ENCODE measurements at places on chromosomes 5 and 9.

- DNase-seq = peak; percentile 67
These were observed 94.6 kb downstream of the ZNF608 start for GRCh38 chr5:124651663-124652513.

DNA sequence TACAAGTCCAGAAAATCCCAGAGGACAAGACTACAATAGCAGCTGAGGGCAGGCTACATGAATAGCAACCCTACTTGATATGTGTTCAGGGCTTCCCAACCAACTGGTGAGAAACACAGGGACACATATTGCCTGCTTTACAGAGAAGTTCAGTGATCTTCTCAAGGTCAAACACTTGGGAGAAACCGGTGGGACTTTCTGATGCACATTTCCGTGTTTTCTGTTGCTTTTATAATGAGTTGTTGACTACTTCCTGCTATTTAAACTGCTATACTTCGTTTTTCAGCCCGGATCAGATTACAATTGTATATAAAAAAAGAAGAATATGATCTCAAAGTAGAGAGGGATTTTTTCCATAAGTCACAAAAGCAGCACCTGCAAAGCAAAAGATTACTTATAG is 175.1 kb downstream of the SNX18 start:
- no peak for DNase-seq

- no peak for DNase-seq
These were observed 114.1 kb downstream of the MLLT3 start for GRCh38 chr9:20508242-20508641.

GRCh38 chr9:72997387-72997995 is 44.6 kb upstream of the ALDH1A1 start:
- no peak for DNase-seq

DNA sequence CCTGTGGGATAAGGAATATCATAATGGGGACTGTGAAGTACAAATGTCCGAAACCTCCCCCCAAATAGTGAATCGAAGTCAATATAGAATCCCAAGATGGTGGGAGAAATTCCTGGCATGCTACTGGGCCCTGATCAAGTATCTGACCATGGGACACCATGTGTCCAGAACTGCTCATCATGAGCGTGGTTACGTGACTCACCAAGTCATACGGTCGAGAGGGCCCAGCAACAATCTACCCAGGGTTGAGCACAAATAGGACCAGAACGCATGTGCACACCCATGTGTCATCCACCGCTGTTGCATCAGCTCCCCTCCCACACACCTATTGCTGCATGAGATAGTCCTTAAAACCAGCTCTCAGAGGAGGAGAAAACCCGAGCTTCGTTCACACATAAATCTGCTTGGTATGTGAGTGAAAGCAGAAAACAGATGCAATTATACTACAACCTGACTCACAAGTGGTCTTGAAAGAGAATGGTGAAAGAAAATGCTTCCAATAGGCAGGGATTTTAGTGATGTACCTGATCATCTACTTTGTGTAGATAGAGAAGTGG is 353.2 kb downstream of the CWC27 start:
- no peak for DNase-seq

DNA sequence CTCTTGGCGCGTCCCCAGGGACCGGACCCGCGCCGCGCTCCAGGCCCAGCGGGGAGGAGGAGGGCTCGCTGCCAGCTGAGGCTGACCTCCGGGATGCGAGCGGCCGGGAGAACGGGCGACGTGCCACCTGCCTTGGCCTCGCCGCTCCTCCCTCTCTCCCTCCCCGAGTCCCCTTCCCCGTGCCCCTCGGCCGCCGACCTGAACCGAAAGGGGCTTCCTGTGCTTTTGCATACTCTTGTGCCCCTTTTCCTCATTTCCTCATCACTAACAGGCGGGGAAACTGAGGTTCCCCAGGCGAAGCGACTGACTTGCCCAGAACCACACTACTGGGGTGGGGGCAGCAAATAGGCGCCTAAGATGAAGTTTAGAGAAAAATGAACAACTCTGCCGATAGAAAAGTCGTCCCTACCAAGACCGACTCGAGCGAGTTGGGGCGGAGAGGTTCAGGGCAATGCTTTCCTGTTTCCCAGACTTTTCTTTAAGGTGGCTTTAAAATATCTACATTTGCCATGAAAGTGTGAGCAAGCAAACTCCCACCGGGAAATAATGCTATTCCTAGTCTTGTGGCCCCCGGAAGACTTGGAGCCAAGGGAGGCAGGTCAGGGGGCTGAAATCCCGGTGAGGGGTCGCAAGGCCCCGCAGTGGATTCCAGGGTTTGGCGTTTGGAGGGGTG is 580 bp upstream of the DUSP1 start:
- DNase-seq = peak; percentile 42

DNA sequence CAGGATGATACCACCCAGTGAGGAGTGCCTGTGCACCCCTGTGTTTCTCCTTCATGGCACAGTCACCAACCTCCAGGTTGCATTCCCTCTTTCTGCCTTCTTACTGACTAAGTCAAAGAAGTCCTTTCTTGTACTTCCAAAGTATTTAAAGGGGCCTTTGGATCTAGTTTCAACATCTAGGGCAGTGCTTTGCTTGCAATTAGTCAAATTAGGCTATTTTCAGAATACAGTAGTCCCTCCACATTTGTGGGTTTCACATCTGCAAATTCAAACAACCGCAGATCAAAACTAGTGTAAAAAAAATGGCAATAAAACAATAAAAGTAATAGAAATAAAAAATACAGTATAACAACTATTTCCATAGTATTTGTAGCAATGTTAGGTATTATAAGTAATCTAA is 333.9 kb upstream of the SEMA6A start:
- DNase-seq = no peak

- DNase-seq = peak; percentile 80
These were observed 157.2 kb upstream of the ISL1 start for GRCh38 chr5:51225789-51226742.

DNA sequence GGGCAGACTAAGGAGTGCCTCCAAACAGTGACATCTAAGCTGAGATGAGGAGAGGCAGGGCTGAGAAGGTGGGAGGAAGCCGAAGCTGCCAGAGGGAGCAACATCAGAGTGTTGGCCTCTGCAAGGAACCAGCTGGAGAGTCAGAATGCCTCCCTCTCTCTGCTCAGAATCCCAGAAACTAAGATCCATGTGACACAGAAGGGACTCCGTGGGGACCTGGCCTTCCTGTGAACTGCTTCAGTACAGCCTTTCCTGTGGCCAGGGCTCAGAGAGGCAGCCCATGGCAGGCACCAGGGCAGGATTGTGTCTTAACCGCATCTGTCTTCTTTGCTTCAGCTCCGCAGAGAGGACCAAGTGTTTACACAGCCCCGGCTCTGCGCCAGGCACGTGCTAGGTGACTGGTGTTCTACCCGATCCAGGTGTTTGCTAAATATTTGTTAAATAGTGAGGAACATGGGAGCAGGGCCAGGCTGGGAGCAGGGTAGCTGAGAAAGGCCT is 33.5 kb downstream of the KCNMB1 start:
- DNase-seq = peak; percentile 77

GRCh38 chr9:114784721-114785279 is 21.0 kb downstream of the TNFSF15 start:
- no peak for DNase-seq

GRCh38 chr5:67652201-67652600 is 455.6 kb upstream of the CD180 start:
- no peak for DNase-seq

DNA sequence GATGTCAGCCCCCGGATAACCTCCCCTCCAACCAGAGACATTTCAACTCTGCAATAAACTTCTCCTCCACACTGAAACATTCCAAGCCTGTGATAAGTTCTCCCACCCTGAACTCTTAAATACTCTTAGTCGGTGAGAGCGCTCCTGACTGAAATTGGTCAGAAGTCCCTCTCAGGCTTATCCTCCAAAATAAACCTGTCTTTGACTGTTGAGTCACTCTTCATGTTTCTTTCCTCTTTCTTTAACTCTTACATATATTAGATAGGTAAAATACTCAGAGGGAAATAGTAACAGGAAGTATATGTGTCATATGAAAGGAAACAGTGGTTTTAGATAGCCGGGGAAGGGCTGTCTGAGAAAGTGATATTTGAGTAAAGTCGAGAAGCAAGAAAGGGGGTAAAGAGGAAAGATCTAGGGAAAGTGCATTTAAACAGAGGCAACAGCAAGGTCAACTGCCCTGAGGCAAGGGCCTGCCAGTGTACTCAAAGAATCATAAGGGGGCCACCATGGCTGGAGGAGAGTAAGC is 11.0 kb upstream of the FAM81B start:
- DNase-seq = no peak

DNA sequence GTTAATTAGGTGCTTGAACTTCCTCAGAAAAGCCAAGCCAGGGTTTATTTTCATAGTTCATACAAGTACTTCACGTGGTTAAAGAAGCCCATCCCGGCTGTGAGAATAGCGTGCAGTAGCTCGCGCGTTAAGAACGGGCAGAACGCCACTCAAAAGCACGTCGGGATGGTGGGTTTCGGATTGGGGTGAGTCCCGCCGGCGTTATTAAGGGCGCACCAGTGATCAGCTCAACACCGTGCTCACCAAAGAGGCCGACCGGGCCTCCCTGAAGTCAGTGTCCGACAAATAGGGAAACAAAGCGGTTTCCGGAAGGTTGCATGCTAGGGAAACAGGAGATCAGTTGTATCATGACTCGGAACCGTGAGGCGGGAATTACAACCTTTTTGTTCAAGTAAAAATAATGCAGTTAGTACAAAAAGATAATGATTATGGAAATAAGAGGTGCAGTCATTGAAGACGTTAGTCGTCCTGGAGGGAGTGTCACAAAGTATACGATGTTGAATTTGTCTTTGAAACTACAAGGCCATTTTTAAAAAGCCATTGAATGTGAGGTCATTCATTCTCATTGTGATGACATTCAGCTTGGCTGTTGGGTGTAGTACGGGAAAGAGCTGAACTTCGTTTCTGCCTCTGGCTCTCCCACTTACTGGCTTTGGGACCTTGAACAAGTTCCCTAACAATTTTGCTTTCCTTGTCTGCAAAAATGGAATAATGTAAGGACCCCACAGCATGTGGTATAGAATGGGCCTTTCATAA is 992 bp downstream of the SETD9 start:
- peak; percentile 62 for DNase-seq

- DNase-seq = no peak
These were observed 18.0 kb downstream of the CCT5 start for GRCh38 chr5:10268100-10268499.

DNA sequence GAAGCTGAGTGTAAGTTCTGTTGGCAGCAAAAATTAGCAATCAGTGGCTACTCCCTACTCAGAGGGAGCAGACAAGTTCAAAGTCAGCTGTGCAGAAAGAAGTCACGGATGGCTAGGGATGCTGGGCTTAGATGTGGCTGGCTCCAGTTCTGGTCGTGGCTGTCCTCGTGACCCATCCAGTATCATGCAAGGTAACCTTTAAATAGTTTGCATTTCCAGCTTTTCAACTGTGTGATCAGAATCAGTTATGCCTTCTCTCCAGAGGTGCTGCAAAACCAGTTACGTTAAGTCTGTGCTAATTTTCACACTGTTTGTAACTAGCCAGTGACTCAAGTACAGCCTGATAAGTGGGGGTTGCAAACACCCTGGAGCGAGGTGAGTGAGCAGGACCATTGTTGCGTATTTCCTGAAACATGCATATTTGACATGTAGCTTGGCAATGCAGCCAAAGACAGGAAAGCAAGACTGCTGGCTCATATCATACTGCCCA is 302.4 kb downstream of the ATPSCKMT start:
- DNase-seq = no peak

DNA sequence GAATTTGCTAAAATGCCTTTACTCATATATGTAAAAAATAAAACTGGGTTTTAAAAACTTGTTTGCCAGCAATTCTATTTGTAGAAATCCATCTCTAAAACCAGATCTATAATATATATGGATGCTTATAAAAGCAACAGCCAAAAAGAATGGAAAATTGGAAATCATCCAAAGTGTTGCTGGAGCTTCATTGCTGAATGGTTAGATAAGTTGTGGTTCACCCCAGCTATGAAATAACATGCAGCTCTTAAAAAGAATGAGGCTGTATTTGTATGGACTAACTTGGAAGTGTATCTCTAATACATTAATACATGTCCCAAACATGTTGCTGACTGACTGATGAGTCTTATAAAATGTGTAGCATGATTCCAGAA is 76.2 kb downstream of the STK10 start:
- no peak for DNase-seq

DNA sequence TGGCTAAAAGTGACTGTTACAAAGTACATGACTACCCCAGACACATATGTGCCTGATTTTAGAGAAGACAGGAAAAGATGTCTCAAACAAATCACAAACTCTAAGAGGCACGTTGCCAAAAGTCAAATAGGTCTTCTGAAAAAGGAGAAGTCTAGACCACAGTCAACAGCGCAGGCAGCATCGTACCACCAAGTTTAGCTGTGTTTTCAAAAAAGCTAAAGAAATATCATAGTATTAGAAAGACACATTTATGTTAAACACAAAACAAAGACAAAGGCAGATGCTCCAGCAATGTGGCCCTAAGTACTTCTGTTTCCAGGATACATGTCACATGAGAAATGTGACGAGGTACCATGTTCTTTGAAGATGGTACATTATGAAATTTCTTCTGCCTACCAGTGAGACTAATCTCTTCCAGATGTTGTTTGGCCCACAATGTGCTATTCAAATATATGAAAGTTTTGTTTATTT is 43.5 kb downstream of the LPAR1 start:
- DNase-seq = no peak

DNA sequence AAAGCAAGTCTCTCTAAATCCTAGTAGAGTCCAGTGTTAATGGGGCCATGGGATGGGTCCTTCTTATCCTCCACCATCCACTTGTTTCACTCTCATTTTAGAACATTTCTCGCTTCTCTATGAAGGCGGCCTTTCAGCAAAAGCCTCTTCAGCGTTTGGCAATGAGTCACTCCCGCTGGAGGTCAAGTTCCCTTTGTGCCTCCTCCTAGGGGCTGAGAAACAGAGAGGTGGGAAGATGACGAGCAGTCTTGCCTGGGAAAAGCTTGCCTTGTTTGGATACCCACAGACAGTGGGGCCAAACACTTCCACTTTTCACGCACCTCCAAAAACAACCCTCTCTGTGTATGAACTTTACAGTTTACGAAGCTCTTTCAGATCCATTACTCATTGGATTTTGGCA is 168.8 kb downstream of the GABBR2 start:
- no peak for DNase-seq

GRCh38 chr5:39783756-39784421 is 359.1 kb upstream of the DAB2 start:
- DNase-seq = no peak
